ENCODE measurements at places on chromosomes 7 and 10.

DNA sequence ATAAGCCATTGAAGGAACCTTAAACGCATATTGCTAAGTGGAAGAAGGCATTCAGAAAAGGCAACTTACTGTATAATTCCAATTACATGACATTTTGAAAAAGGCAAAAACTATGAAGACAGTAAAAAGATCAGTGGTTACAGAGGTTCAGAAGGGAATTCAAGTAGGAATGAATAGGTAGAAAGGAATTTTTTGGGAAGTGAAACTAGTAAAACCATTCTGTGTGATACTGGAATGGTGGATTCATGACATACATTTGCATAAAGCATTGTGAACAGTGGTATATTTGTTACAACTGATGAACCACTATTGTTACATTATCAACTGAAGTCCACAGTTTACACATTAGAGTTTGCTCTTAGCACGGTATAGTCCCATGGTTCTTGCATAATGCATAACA is 114.2 kb upstream of the GPR22 start:
- no peak for DNase-seq

DNA sequence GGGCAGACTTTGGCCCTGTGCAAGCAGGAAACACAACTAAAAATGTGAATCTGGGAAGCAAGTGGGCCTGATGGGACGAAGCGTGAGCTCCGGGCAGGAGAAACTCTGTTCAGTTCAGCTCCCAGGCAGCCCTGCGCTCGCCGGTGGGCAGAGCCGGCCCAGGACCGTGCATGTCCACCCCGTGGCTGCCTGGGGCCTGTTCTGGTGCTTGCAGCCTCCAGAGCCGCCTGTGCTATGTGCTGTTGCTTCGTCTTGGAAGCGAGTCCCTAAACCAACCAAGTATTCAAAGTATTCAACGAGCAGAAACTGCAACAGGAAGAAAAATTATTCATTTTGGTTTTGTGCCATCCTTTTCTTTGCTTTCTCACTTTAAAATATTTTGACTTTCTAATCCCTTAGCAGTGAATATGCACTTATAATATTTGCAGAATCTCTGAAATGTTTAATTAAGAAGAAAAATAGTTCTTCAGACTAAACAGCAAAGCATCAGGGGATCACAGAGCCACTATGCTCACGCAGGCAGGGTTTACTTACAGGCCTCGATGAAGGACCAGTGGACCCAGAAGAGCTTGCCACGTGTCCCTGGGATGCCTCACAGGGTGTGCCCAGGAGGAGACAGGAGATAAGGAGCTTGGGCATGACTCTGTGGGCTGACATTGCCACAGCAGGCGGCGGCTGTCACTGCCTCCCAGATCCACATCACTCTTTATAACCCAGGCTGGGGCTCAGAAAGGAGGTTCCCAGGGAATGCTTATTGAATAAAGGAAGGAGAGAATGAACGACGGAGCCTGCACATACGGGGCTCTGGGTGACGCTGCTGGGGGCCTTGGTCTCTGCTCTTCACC is 45.6 kb downstream of the VIPR2 start:
- no peak for DNase-seq

DNA sequence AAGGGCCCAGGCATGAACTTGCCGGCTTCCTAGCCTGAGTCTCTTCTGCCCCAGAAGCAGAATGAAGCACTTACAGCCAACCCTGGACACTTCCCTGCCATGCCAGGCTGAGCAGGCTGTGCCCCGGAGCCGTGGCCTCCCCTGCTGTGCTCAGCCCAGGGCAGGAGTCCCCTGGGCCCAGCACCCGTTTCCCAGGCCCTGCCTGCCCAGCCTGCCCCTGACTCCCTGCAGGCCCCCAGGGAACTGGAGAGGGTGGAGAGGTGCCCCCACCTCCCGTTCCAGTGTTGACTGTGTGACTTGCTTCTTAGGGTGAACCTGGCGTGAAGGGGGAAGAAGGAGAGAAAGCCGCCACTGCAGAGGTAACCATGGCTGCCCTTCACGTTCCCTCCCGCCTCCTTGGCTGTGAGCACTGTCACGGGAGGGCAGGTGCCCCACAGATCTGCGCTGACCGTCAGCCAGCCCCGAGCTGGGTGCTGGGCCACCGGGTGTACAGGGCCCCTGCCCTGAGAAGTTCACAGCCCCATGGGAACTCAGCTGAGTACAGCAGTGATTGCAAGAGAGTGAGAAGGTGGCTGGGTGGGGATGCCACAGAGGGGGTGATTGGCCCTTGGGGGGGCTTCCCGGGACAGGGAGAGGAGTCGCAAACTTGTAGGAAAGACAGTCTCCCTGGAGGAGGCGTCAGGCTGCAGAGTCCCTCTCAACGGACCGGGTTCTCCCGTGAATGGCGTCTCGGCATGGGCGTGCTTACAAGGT is 75.9 kb downstream of the MYL10 start:
- DNase-seq, result no peak

GRCh38 chr7:130945411-130945811 is 211.4 kb upstream of the KLF14 start:
- DNase-seq, result no peak

GRCh38 chr10:98100476-98100875 is 34.0 kb upstream of the R3HCC1L start:
- DNase-seq, result no peak

GRCh38 chr7:24601600-24601999 is 28.3 kb downstream of the PALS2 start:
- no peak for DNase-seq

DNA sequence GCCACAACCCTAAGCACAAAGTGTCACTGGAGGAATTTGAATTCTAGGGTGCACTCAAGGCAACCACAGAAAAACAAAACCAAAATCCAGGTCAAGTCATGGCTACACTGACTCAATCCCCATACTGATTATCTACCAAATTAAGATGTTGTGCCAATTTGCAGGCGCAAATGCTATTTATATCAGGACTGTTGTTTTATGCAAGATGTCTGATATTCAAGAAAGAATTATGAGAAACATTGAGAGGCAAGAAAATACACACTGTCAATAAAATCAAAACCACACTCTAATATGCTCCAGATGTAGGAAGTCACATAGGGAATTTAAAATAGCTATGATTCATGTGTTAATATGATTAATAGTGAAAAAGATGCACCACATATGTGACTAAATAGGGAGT is 141.3 kb upstream of the MINDY3 start:
- DNase-seq, result no peak

- DNase-seq, result no peak
These were observed 22.5 kb downstream of the PDZD8 start for GRCh38 chr10:117352724-117353123.

DNA sequence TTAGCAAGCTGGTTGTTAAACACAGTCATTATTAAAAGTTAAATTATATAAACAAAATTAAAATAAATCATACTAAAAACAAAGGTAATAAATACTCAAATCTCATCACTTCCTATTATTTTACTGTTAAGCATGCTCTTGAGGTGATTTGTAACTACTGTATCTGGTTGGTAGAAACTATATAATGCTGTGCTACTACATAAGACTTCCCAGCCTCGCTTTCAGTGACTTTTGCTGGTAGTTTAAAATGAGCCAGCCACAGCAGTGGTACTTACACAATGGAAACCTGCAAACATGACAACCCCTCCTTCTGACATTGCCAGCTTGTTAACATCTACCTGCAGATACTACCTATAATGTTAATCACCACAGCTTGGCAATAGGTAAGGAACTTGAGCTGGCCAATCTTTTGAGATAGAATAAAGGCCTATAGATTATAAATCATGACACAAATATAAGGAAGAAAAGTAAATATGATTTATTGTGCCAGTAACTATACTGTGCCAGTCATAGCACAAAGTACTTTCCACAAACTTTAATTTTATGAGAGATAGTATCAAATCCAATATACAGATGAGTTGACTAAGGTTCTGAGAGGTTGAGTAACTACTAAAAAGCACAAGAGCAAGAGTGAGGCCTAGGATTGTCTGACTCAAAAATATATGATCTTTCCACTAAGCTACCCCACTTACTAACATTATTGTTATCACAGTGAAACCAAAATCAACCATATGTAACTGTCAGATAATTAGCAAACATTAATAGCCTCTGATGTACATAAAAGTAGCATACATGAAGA is 181.1 kb upstream of the ASAH2 start:
- DNase-seq, result no peak

DNA sequence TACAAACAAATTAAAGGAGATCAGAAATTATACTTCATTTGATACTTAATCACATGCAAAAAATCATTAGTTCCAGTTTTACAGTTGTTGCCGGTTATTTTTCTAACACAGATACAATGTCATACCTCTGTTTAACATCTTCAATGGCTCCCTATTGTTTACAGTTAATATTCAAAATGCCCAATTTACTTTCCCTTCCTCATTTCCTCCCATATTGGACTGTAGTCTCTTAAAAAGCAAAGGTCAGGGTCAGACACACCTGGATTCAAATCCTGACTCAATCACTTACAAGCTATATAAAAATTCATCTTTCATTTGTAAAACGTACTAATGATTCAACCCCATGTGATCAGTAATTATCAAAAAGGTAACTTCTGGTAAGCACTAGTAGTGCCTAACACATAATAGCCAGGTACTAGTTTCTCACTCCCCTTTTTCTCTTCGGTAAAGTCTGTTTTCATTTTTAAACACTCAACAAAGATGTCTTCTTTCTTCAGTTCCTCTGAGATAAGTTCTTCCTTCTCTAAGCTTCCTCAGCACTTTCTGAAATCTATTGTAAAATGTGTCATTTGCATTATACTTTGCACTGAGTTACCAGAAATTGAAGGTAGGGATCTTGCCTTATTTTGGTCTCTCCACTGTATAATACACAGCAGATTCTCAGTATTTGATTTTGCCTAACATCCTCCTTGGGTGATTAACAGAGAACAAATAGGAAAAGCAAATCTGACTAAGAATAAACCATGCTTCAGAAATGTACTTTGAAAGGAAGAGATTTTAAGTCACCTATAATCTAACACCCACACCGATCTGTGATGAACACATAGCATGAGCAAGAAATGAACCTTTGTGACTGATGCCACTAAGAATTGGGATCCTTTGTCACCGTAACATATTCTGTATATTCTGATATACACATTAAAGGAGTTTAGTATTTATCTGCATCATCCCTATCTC is 16.1 kb downstream of the KMT2C start:
- no peak for DNase-seq

- no peak for DNase-seq
These were observed 429.2 kb upstream of the ETV1 start for GRCh38 chr7:14418633-14419032.

DNA sequence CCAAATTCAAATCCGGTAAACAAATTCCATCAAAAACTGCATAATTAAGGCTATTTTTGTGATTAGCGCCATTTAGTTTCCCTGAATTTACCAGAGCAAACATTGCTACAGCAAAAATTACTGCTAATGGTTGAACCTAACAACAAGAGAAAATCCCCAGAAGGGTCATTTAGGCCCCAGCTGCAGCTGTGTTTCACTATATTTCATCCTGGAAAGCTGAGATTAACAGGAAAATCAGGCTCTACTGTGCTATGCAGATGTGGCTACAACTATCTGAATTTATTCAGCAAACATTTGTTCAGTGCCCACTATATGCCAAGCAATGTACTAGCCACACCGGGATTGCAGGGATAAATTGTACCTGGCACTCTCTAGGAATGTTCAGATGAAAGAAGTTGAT is 104.0 kb downstream of the PON1 start:
- no peak for DNase-seq

DNA sequence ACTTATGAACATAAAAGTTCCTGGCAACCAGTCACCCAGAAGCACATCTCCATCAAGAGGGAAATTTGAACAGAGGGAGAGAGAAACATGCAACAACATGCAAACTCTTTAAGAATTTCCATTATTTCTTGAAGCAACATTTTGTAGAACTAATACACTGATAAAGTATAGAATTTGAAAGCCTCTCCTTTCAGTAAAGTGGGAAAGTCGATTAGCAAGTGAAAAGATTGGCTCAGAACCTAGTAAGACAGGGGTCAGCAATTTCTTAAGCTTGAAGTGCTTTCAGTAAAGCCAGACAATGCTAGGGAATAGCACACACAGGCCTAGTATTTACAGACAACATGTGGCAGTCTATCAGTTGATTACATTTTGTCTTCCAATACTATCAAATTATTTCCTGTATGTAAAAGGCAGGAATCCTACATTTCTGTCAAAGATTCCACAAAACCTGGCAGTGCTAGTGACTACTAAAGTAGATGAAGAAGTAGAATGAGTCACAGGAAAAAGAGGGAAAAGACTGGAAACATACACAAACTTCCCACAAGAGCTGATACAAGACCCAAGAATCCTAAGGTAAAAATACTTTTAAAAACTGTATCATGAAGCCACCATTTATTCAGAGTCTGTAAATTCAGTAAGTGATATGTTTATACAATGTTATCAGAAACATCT is 25.2 kb downstream of the DNAJC1 start:
- no peak for DNase-seq

- no peak for DNase-seq
These were observed 427.1 kb downstream of the TFEC start for GRCh38 chr7:115603416-115603815.

All from inflammatory macrophage treated with lipopolysaccharide for 4 hours (primary cell).